Esophagus muscularis mucosa (tissue), 4 donors: ENCODE measurements at places on chromosomes 11 and 22.

DNA sequence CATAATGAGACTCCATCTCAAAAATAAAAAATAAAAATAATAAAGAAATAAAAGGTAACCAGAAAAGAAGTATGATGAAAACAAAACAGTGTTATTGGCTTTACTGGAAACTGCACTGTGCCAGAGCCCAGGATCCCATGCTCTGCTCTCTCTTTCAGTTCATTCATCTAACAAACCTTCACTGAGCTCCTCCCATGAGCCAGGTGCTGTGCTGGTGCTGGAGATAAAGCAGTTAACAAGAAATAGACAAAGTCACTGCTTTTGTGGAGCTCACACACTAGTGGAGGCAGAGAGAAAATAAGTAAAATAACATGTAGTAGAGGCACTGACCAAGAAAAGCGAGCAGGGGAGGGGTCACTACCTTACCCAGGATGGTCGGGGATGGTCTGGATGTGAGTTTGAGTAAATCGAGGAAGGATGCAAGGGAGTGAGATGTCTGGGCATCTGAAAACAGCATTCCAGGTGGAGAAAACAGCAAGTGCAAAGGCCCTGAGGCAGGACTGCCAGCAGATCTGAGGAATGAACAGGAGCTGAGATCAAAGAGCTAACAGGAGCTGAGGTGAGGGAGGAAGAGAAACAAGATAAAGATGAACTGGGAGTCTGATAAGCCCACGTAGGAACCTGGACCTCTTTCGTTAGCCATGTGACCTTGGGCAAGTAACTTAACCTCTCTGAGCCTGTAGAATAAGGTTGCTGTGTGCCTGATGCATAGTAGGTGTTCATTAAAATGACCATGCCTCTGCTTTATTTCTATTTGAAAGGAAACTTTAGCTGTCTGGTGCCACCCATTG is 31.3 kb upstream of the CD82 start:
- DNase-seq = no peak

- DNase-seq = no peak
These were observed 3.6 kb downstream of the SYNGR1 start for GRCh38 chr22:39353346-39353745.

DNA sequence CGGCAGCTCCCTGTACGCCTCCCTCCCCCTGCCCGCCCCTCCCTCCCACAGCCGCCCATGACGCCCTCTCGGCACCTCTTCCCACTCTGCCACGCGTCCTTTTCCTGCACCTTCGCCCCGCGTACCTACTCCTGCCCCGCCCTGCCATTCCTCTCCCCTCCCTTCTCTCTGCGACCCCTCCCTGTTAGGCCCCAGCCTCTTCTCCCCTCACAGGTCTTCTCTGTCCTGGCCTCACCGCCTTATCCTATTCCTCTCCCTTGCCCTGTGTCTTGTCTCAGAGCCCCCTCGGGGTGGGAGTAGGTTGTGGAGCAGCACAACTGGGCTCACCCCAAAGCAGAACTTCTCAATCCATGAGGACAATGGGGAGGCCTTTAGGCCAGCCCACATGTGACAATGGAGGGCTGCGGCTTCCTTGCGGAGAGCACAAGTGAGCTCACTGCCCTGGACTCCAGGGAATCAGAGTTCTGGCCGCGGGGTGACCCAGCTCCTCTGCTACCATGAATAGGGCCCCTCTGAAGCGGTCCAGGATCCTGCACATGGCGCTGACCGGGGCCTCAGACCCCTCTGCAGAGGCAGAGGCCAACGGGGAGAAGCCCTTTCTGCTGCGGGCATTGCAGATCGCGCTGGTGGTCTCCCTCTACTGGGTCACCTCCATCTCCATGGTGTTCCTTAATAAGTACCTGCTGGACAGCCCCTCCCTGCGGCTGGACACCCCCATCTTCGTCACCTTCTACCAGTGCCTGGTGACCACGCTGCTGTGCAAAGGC is 539 bp downstream of the SLC35C1 start:
- no peak for DNase-seq

- DNase-seq = no peak
These were observed 1.2 kb downstream of the AIP start for GRCh38 chr11:67483831-67484665.

GRCh38 chr11:12687740-12688139 is 13.5 kb downstream of the TEAD1 start:
- DNase-seq = no peak

- peak; percentile 88 for DNase-seq
These were observed 43.0 kb downstream of the BTG4 start for GRCh38 chr11:111469200-111469599.

DNA sequence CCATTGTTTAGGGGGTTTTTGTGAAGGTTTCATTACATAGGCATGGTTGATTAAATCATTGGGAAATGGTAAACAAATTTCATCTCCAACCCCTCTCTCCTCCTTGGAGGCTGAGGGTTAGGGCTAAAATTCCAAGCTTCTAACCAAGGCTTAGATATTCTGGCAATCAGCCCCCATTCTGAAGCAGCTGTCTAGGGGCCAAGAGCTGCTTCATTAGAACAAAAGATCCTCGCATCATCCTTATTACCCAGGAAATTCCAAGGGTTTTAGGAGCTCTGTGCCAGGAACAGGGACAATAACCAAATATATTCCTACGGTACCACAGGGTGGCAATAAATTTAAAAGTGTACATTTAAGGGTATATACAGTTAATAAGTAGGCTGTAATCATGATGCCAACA is 22.5 kb upstream of the EED start:
- no peak for DNase-seq

- DNase-seq = no peak
These were observed 13.5 kb upstream of the MTMR2 start for GRCh38 chr11:95937358-95937757.

DNA sequence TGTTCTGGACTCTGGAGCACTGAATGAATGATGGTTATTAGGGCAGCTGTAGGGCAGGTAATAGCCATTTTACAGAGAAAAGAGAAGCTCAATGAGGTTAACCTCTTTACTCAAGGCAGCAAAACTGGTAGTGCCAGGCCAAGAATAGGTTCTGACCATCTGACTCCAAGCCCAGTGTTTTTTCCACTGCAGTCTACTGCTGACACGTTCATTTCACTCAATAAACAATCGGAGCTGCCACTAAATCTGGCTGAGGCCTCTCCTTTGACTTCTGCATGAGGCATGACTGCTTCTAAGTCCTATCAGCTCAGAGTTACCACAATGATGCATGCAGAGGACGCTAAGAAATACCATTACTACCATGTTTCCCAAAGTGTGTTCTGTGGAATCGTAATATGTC is 117.6 kb downstream of the ARL14EP start:
- DNase-seq = no peak

GRCh38 chr11:12182676-12183541 is 72.5 kb downstream of the MICAL2 start:
- DNase-seq = no peak

- no peak for DNase-seq
These were observed 4.7 kb downstream of the C11orf21 start for GRCh38 chr11:2296913-2297622.

DNA sequence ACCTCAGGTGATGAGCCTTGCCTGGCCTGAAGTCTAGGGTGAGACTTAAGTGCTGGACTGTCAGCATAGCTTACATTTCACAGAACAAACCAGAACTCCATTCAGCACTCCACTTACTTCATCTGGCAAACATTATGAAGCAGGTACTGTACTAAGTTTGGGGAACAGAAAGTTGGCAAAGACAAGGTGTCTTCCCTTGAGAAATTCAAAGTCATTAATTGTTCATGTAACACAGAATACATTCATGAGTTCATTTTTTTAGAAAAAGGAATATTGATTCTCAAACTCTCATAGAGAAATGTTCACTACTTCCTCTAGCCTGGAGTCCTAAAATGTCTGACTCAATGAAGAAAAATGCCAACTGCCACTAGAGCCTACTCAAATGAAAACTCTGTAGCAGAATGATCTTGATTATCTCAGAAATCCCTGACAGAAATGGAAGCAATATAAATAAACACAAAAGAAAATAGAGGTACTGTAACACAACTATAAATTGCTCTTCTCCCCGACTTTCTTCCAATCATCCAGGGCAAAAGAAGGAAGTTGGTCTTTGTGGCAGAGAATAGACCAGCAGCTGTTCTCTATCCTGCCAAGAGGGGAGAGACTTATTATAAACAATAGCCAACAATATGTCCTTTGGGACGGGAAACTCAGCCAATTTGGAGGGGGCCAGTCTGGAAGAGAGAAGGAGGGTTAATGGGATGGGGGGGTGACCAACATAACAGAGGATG is 129.2 kb upstream of the MTMR2 start:
- no peak for DNase-seq

GRCh38 chr22:36914390-36914752 is 943 bp downstream of the CSF2RB start:
- no peak for DNase-seq

DNA sequence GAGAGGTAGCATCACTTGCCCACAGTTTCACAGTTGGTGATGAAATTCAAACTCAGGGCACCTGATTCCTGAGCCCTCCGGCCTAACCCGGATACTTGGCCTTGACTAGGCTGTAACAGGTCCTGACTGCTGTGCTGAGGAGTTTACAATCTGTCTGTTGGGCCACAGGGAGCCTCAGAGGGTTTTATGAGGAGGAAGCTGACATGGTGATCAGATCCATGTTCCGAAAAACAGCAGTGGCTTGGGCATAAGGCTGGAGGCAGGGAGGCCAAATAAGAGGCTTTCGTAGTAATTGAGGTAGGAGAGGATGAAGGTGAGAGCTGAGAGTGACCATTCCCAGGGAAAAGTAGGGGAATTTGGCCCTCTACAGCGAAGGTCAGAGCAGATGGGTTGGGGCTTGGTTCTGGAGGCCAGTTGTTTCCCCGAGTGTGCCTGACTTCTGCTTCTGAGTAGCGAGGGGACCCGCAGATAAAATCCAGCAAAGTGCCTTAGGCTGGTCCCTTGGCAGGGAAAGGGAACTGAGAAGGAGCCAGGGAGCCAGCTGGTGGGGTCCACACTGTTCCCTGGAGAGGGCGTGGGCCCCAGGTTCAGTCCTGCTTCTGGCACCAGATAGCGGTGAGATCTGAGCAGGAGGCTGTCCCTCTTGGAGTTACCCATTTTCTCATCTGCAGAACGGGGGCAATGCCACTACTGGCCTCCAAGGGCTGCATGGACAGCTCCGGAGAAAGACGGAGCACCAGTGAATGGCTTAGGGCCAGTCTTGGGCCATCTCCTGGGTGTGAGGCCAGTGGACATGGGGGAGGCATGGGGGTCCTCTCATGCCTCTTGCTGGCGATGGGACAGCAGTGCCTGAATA is 6.5 kb downstream of the PRDM11 start:
- no peak for DNase-seq

- no peak for DNase-seq
These were observed 151.3 kb downstream of the CEP164 start for GRCh38 chr11:117478926-117479325.

- no peak for DNase-seq
These were observed 129.7 kb downstream of the ARHGAP42 start for GRCh38 chr11:100816823-100817222.

GRCh38 chr22:23751441-23751996 is 607 bp upstream of the ZNF70 start:
- DNase-seq = no peak

GRCh38 chr22:42389143-42389542 is 43.1 kb downstream of the NFAM1 start:
- no peak for DNase-seq

- DNase-seq = no peak
These were observed 11.2 kb downstream of the BARX2 start for GRCh38 chr11:129386795-129387397.

DNA sequence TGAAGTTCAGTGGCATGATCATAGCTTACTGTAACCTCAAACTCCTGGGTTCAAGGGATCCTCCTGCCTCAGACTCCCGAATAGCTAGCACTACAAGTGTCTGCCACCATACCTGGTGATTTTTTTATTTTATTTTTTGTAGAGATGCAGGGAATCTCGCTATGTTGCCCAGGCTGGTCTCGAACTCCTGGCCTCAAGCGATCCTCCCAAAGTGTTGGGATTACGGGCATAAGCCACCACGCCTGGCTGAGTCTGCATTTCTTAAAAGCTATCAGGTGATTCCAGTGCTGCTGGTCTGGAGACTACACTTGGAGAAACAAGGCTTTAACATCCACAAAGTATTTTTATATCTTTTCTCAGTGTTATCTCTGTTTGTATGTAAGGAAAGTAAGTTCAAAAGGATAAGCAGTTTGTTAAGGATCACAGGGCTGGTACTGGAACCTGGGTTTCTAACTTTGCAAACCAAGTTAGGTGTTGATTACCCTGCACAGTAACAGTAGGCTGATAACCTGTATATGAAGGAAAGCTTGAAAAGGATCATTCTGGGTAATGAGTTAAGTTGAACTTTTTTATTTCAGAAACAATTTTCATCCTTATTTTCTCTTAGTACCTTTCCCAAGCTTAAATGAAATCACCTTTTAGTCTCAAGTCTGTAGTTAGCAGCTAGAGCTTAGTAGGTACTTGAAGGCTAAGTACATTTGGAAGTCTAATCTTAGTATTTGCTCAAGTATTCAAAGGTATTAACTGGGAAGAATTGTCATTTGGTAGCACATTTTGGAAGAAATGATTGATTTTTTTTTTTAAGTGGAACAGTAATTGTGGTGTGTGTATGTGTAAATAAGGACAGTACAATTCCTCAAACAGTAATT is 12.5 kb downstream of the ACER3 start:
- no peak for DNase-seq

GRCh38 chr11:101775033-101775432 is 139.8 kb upstream of the CEP126 start:
- DNase-seq = no peak

GRCh38 chr11:32088117-32088941 is 2.5 kb upstream of the RCN1 start:
- DNase-seq = no peak

GRCh38 chr11:76236092-76236999 is 30.0 kb upstream of the WNT11 start:
- DNase-seq = no peak

DNA sequence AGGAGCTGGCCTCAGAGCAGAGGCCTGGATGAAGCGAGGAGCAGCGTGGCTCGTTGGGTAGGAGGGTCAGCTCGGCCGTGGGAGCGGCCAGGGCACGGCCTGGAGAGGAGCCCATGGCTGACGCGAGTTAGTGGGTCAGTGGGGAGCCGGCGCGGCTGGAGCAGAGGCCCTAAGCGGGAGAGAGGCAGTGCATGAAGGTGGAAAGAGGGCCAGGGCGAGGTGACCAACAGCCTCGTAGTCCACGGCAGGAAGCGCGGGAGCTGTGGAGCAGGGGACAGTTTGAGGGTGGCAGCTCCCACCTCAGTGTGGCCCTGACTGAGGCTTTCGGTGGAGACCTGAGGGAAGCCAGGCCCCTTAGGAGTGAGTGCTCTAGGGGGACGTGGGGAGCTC is 24.1 kb downstream of the DCPS start:
- no peak for DNase-seq
